CD4-positive, CD25-positive, alpha-beta regulatory T cell (primary cell): ENCODE measurements at places on chromosomes 1 and 21. TPM values are rescaled to one million over a fixed set of nuclear protein-coding genes. Genes with fewer than 3 reads are reported as not detected.

SLC9C2 gene
- total RNA-seq: not detected

ANKRD65 gene
- total RNA-seq: not detected

EDN2 gene
- total RNA-seq: 0.52 TPM

VWA1 gene
- total RNA-seq: not detected

TNFRSF18 gene
- total RNA-seq: 47.8 TPM

CACNA1E gene
- not detected for total RNA-seq
